ENCODE measurements at places on chromosomes 2 and 18. TPM values are rescaled to one million over a fixed set of nuclear protein-coding genes. Genes with fewer than 3 reads are reported as not detected.

DNA sequence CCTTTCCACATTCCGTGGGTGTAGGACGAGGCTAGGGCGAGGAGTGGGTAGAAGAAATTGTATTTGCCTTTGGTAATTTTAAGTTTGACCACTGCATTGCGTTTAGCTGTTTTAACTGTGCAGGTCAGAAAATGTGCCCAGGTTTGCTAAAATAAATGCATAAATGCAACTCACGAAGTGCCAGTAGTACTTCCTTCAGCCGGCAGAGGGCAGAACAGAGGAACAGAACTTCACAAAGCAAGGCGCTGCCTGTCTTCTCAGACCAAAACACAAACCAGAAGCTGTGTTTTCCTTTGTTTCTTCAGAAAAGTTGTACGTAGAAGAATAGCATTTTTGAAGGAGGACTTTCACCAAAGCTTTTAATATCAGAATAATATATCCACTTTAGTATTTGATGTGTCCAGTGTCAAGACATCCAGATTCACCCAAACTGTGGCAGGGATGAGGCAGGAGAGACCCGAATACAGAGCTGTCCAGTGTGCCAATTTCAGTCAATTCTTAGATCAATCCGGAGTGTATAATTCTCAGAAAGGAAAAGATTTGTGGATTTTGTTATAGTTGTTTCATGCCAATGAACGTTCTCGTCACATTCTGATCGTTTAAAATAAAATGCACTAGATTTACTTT lies 348.6 kb downstream of the DLGAP1 start:
- H3K27ac ChIP-seq = no peak overlapping the region
- H3K4me1 ChIP-seq = no peaks in the 10 kb centered on the region
- no peaks in the 10 kb centered on the region for H3K27me3 ChIP-seq
- H3K36me3 ChIP-seq = no peaks in the 10 kb centered on the region
- H3K4me3 ChIP-seq = peak overlapping the region; percentile 8
- peak; percentile 62 for DNase-seq

CPLX4 gene
- not detected for polyA plus RNA-seq

PAX8 gene
- not detected for polyA plus RNA-seq

- DNase-seq = no peak
- H3K36me3 ChIP-seq = no peaks in the 10 kb centered on the region
- no peak overlapping the region for H3K27ac ChIP-seq
- H3K4me3 ChIP-seq = no peak overlapping the region
- no peaks in the 10 kb centered on the region for H3K4me1 ChIP-seq
- no peaks in the 10 kb centered on the region for H3K27me3 ChIP-seq
Observed at GRCh38 chr2:162053066-162053807, 20.8 kb downstream of the DPP4 start.

DNA sequence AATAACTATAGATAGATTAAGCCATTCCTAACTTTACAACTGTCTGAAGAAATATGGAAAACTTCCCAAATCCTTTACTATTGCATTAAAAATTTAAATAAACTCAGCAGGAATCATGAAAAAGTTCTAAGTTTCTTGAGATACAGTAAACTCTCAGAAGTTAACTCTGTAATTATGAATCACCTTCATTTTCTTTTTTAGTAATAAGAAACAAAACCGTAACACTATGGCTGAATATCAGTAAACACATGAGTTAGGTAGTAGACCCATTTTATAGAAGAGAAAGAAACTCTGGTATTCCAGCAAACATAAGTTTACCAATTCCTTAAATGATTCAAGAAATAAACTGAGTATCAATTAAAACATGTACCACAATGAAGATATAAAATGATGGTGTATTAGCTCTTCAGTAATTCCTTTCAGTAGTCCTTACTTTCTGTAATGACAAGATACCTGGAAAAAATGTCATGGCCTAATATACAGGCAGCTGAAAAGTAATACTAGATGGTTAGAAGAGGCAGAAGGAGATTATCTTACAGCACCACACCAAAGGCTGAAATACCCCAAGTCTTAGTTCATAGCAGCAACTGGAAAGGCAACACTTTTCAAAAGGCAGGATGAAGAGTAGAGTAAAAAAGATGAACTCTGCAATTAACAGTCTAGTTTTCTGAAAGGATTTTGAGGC lies 11.5 kb downstream of the TRIP12 start:
- peaks cover 20% of the 10 kb centered on the region for H3K36me3 ChIP-seq
- no peak overlapping the region for H3K4me3 ChIP-seq
- no peak for DNase-seq
- peaks cover 63% of the 10 kb centered on the region for H3K4me1 ChIP-seq
- H3K27me3 ChIP-seq = no peaks in the 10 kb centered on the region

GRCh38 chr2:61419129-61419528 lies 51.8 kb downstream of the USP34 start:
- no peak for DNase-seq
- H3K4me3 ChIP-seq = no peak overlapping the region
- peaks cover 48% of the 10 kb centered on the region for H3K4me1 ChIP-seq

KIAA2012 gene
- not detected for polyA plus RNA-seq

GRCh38 chr18:48672671-48673340 lies 134.0 kb downstream of the CTIF start:
- no peak overlapping the region for H3K27ac ChIP-seq
- no peak for DNase-seq
- peaks cover 15% of the 10 kb centered on the region for H3K4me1 ChIP-seq
- no peak overlapping the region for H3K4me3 ChIP-seq
- no peaks in the 10 kb centered on the region for H3K36me3 ChIP-seq
- no peaks in the 10 kb centered on the region for H3K27me3 ChIP-seq

GRCh38 chr2:150052457-150052856 lies 435.0 kb downstream of the RND3 start:
- H3K27me3 ChIP-seq = no peaks in the 10 kb centered on the region
- no peaks in the 10 kb centered on the region for H3K4me1 ChIP-seq
- no peak for DNase-seq
- no peak overlapping the region for H3K4me3 ChIP-seq

Data from heart left ventricle (tissue), 16 donors.